ENCODE measurements at places on chromosomes 7 and 10.

- no peak for DNase-seq
These were observed 25.0 kb downstream of the ZNF365 start for GRCh38 chr10:62399211-62399610.

DNA sequence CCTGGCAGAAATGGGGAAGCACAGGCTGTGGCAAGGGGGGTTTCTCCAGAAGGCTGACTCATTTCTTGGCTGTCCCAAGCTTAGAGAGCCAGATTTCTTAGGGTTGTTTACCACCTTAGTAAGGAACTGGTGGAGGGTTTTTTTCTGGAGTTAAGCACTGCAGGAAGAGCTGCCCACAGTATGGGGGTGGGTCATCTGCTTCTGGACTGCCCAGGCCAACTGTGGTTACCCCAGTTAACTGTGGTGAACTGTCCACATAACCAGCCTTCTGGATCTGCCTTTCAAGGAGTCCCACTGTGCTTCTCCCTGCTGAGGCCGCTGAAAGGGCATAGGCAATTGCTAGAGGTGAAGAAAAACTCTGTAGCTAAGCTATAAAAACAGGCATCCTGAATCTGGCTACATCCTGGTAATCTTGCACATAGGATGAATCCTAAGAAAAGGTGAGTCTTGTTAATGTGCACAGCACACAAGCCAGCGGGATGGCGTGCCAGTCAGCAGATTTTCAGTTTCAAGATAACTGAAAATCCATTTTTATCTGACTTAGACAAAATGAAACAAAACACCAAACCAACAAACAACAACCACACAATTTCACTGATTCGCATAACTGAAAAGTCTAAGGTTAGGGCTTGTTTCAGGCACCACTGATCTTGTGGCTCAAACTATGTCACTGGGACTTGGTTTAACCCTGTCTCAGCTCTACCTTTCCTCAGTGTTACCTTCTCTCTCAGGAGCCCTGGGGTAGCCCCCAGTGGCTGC lies 21.6 kb upstream of the TSPAN33 start:
- no peak for DNase-seq

GRCh38 chr7:22543169-22543568 lies 43.2 kb upstream of the STEAP1B start:
- DNase-seq, result no peak

- DNase-seq, result no peak
These were observed 27.2 kb downstream of the LSM5 start for GRCh38 chr7:32462977-32463376.

DNA sequence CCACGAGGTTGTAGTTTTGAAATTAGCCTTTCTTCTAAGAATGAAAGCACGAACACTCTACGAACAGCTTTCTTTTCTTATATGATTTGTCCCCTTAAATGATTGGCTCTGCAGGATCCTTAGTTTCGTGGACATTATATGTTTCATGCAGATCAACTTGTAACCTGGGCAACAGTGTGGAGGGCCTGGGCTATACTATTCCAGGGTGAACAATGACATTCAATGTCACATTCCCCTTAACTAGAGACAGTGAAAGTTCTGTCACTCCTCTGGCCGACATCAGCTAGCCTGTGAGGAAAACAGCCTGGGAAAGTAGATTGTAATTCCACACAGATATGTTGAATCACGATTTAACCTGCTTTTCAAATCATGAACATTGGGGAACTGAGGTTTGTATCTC lies 23.4 kb downstream of the TAS2R16 start:
- DNase-seq, result no peak
